SJCRH30 (cell line): ENCODE measurements at places on chromosomes 12 and 14.

- no peak for DNase-seq
These were observed 55.7 kb upstream of the PRPF39 start for GRCh38 chr14:45028107-45028626.

- no peak for DNase-seq
These were observed 29.4 kb downstream of the PPFIA2 start for GRCh38 chr12:81729781-81730180.

DNA sequence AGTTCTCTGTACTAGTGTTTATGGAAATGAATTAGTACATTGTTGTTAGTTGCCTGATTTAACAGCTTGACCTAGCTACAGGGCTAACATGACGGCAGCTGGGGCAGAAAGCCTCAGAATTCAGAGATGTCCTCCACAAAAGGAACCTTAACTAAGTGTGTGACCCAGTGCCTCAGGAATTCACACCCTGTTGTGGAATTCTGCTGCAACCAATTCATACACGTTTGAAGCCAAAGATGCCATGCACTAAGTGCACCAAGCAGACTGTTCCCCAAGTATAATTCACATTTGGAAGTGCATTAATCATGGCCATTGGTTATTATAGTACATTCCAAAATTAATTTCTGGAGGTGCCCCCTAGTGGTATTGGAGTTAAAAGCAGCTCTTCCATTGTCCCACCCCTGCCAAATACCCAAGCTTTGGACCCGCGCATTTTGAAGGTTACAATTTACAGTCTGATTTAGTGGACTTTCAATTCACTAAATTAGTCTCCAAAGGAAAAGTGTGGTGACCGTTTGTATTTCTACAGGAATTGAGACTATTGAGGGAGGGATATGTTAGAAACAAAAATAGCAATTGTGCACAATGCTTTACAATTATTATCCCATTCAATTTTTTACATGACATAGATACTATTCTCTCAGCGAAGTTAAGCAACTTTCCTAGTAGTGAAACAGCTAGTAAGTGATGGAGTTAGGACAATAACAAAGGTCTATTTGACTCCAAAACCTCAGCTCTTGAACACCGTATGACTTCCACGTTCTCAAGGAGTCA, 85.9 kb downstream of the PAX9 start:
- peak; percentile 30 for DNase-seq

- DNase-seq, result no peak
These were observed 467.1 kb downstream of the RAD51B start for GRCh38 chr14:68286667-68287066.

- DNase-seq, result no peak
These were observed 8.3 kb downstream of the XPOT start for GRCh38 chr12:64412459-64412858.
